HCT116 (cell line): ENCODE measurements at places on chromosomes 3 and 15. TPM values are rescaled to one million over a fixed set of nuclear protein-coding genes. Genes with fewer than 3 reads are reported as not detected.

Gene ARL14
- total RNA-seq, result 0.42 TPM

DNA sequence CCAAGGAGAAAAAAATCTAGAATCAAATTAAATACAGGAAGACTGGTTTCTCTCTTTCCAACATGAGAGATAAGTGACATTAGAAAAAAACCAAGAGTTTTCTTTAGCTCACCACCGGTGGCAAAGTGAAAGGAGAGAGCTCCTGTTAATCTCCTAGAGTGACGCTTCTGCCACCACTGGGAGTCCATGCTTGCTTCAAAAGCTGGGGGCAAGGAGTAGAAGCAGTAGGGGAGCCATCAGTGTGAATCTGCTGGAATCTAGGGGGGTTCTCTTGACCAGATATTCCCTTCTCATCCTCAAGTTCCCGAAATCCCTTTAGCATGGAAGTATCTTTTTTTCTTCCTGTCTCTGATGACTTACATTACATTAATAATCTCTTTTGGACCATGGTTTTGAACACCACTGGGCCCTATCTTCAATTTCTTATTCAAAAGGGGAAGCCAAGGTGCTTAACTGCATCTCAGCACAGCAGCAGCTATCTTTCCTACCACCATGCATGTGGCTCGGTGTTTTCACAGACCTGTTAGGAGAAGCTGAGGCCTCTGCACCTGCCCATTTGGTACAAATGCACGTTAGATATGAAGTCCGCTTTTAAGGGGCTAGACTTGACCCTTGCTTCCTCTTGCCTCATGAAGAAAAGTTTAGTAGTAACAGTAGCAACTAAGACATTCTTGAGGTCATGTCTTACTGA, 6.6 kb upstream of the ICE2 start:
- no peaks in the 10 kb centered on the region for H3K4me1 ChIP-seq
- DNase-seq, result no peak
- no peaks in the 10 kb centered on the region for H3K27me3 ChIP-seq
- no peaks in the 10 kb centered on the region for H3K36me3 ChIP-seq
- no peak overlapping the region for H3K4me3 ChIP-seq

DNA sequence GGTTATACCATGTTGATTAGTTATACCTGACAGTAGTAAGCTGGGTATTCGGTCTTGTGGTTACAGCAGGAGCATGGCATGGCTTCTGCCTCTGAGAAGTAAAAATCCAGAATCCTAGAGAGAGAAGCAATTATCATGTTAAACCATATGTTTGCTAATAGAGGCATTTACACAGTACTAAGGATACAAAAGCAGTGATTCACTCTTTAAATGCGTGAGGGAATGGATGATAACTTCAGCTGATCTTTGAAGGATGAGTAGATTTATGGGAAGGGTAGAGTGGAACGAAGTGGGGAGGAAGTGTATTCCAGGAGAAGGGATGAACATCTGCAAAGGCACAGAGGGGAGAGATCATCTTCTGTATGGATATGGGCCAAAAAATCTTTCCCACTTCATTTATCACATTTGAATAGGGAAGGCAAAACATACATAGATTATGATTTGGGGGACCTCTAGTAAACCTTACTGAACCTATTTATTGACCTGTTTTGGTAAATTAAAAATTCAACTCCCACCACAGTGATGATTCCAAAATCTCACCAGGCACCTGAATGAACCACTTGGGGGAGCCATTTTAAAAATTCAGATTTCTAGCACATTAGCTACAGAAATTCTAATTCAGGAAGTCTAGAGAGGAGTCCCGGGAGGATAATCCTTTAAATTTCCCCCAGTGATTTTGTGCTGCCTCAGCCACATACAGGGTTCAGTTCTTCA, 35.1 kb downstream of the IGSF10 start:
- 0 out of 2 replicates have a peak, but pooled peaks cover 6% of the 10 kb centered on the region for H3K4me1 ChIP-seq
- no peaks in the 10 kb centered on the region for H3K27me3 ChIP-seq
- H3K27ac ChIP-seq, result no peak overlapping the region
- H3K4me3 ChIP-seq, result no peak overlapping the region
- no peak for DNase-seq

Gene ABHD17C
- total RNA-seq, result 27.9 TPM

- no peak for DNase-seq
- no peaks in the 10 kb centered on the region for H3K36me3 ChIP-seq
- no peaks in the 10 kb centered on the region for H3K27me3 ChIP-seq
- H3K4me3 ChIP-seq, result no peak overlapping the region
These were observed 7.6 kb downstream of the KY start for GRCh38 chr3:134643150-134643675.

- H3K4me3 ChIP-seq, result no peak overlapping the region
- no peaks in the 10 kb centered on the region for H3K27me3 ChIP-seq
- no peak overlapping the region for H3K27ac ChIP-seq
- H3K4me1 ChIP-seq, result no peaks in the 10 kb centered on the region
- no peak for DNase-seq
- no peaks in the 10 kb centered on the region for H3K36me3 ChIP-seq
These were observed 675.1 kb downstream of the GBE1 start for GRCh38 chr3:81086348-81086747.

DNA sequence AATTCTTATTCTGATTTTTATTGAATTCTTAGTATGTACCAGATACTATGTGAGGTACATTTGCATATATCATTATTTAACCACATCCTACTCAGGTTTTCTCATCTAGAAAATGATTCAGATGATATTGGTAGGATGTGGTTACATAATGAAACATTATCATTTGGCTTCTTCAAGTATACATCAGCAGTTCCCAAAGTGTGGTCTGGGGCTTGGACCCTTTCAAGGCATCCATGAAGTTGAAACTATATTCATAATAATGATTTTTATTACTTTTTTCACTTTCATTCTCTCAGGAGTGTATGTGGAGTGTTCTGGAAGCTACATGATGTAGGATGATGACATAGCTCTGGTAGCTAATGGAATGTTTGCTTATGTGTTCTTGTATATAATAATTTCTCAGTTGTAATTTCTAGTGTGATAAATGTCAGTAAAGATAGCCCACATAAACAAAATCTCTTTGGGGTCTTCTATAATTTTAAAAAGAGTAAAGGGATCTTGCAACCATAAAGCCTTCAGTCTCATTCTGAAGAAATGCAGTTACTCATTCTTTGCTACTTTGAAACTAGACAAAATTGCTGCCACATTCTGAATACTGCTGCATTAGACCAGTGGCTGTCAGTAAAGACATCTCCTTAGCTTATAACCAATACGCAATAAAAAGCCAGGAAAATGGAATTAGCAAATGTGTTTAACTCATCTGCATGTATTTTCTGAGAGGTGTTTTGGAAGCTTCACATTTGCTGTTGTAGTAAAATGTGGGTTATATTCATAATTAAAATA, 95.8 kb downstream of the PPARG start:
- DNase-seq, result no peak
- H3K4me1 ChIP-seq, result no peaks in the 10 kb centered on the region
- peaks cover 2% of the 10 kb centered on the region; the same call in 1 of the 2 replicates for H3K36me3 ChIP-seq
- no peak overlapping the region for H3K4me3 ChIP-seq
- H3K27ac ChIP-seq, result no peak overlapping the region
